ENCODE measurements at places on chromosomes 4 and X.

GRCh38 chr4:184416913-184417734 is 57.2 kb downstream of the IRF2 start:
- peaks cover 52% of the 10 kb centered on the region for H3K36me3 ChIP-seq
- peak; percentile 63 for DNase-seq
- peak overlapping the region; percentile 95 for H3K27ac ChIP-seq
- no peaks in the 10 kb centered on the region for H3K27me3 ChIP-seq
- H3K4me3 ChIP-seq = peak overlapping the region; percentile 78

DNA sequence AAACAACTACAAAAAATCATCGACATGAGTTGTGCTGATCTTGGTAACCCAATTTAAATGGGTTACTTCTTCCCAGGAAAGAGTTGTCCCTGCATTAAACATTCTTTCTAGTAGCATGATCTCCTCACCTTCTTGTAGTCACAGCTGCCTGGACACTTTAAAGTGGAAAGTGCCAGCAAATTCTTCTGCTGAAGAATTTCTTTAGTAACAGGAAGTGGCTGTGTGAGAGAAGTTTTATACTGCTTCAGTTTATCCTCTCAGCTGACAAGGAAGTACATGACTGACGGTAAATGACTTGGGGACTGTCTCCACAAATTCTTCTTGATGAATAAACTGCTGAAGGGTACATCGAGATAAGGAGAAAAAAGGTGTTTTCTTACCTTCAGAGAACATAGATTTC is 18.2 kb upstream of the TNIP3 start:
- H3K36me3 ChIP-seq = peaks cover 31% of the 10 kb centered on the region
- peaks cover 72% of the 10 kb centered on the region for H3K4me1 ChIP-seq
- peaks cover 2% of the 10 kb centered on the region for H3K27me3 ChIP-seq
- peak overlapping the region; percentile 82 for H3K4me3 ChIP-seq
- DNase-seq = peak; percentile 34

- DNase-seq = no peak
- no peak overlapping the region for H3K4me3 ChIP-seq
Observed at GRCh38 chr4:159376289-159376688, 273.4 kb downstream of the RAPGEF2 start.

GRCh38 chrX:37958525-37959211 is 47.7 kb upstream of the SYTL5 start:
- peaks cover 5% of the 10 kb centered on the region for H3K4me1 ChIP-seq
- no peak overlapping the region for H3K4me3 ChIP-seq
- no peak for DNase-seq

DNA sequence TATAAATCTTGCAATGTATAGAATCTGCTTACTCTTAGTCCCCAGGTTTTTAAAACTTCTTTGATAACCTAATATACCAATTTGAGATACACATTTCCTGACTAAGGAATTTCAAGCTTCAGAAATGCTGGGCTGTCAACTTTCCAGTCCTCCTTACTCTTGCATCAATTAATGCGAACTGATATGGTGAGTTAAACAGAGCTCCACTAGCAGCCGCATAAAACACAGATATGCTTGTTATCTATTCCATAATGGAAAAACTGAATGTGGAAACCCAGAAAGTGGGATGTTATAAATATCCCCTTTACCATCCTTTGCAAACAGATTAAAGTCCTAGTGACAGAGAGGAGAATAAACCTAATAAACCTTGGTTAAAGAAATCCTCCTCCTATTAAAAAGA is 1913.7 kb downstream of the STIM2 start:
- H3K36me3 ChIP-seq = no peaks in the 10 kb centered on the region
- no peak overlapping the region for H3K4me3 ChIP-seq
- H3K27me3 ChIP-seq = no peaks in the 10 kb centered on the region
- H3K4me1 ChIP-seq = no peaks in the 10 kb centered on the region
- no peak for DNase-seq
- no peak overlapping the region for H3K27ac ChIP-seq

GRCh38 chr4:173835903-173836302 is 305.9 kb upstream of the HAND2 start:
- DNase-seq = no peak
- H3K27ac ChIP-seq = no peak overlapping the region
- no peaks in the 10 kb centered on the region for H3K4me1 ChIP-seq
- peaks cover 2% of the 10 kb centered on the region for H3K27me3 ChIP-seq
- no peak overlapping the region for H3K4me3 ChIP-seq

- H3K27me3 ChIP-seq = no peaks in the 10 kb centered on the region
- no peaks in the 10 kb centered on the region for H3K4me1 ChIP-seq
- H3K27ac ChIP-seq = no peak overlapping the region
Observed at GRCh38 chr4:22906045-22906444, 213.3 kb downstream of the GBA3 start.

GRCh38 chrX:17521871-17522693 is 147.1 kb downstream of the NHS start:
- H3K27ac ChIP-seq = no peak overlapping the region
- no peak overlapping the region for H3K4me3 ChIP-seq
- no peaks in the 10 kb centered on the region for H3K36me3 ChIP-seq
- no peaks in the 10 kb centered on the region for H3K4me1 ChIP-seq
- DNase-seq = no peak

- no peak for DNase-seq
Observed at GRCh38 chr4:164412246-164412645, 341.7 kb upstream of the SMIM31 start.

DNA sequence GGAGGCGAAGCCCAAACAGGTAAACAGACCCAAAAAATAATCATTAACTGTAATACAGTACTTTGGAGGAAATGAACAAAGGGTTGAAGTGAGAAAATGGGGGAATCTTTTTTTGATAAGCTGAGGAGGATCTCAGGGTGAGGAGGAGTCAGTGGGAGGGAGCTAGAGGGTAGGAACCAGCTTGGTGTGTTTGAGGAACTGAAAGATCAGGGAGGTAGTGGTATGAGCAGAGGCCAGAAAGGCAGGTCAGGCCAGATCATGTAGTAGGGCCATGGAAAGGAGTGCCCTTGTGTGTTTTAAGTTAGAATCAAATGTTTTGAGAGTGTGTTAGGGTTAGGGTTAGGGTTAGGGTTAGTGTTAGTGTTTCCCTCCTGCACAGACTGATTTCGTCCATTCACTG is 48.8 kb downstream of the PPP2R2C start:
- no peak for DNase-seq
- H3K27me3 ChIP-seq = peaks cover 4% of the 10 kb centered on the region
- no peak overlapping the region for H3K27ac ChIP-seq

- no peak overlapping the region for H3K27ac ChIP-seq
- DNase-seq = no peak
- H3K27me3 ChIP-seq = no peaks in the 10 kb centered on the region
- no peaks in the 10 kb centered on the region for H3K36me3 ChIP-seq
- H3K4me1 ChIP-seq = no peaks in the 10 kb centered on the region
Observed at GRCh38 chrX:128436397-128437103, 384.3 kb upstream of the ACTRT1 start.

DNA sequence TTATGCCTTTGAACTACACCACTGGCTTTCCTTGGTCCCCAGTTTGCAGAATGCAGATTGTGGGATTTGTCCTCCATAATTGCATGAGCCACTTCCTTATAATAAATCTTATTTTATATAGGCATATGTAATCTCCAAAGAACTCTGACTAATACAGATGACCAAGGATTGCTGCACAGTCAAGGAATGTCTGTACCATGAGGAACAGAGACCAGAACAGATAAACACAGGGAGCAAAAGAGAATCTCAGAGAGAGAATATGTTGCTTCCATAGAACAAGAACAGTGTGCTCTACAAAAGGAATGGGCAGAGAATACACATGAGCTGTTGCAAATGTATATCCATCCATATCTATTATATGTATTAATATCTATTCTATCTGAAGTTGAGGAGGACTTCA is 111.1 kb downstream of the ADRA2C start:
- no peak for DNase-seq
- no peak overlapping the region for H3K4me3 ChIP-seq
- H3K27me3 ChIP-seq = peaks cover 45% of the 10 kb centered on the region
- no peaks in the 10 kb centered on the region for H3K36me3 ChIP-seq
- peaks cover 5% of the 10 kb centered on the region for H3K4me1 ChIP-seq

GRCh38 chr4:113209153-113209552 is 159.7 kb downstream of the ANK2 start:
- peaks cover 3% of the 10 kb centered on the region for H3K27me3 ChIP-seq
- no peaks in the 10 kb centered on the region for H3K36me3 ChIP-seq
- no peaks in the 10 kb centered on the region for H3K4me1 ChIP-seq
- DNase-seq = no peak
- H3K27ac ChIP-seq = no peak overlapping the region

- DNase-seq = no peak
- H3K27me3 ChIP-seq = peaks cover 25% of the 10 kb centered on the region
- peaks cover 41% of the 10 kb centered on the region for H3K4me1 ChIP-seq
- no peak overlapping the region for H3K27ac ChIP-seq
Observed at GRCh38 chr4:140240237-140240636, 86.3 kb upstream of the MAML3 start.

DNA sequence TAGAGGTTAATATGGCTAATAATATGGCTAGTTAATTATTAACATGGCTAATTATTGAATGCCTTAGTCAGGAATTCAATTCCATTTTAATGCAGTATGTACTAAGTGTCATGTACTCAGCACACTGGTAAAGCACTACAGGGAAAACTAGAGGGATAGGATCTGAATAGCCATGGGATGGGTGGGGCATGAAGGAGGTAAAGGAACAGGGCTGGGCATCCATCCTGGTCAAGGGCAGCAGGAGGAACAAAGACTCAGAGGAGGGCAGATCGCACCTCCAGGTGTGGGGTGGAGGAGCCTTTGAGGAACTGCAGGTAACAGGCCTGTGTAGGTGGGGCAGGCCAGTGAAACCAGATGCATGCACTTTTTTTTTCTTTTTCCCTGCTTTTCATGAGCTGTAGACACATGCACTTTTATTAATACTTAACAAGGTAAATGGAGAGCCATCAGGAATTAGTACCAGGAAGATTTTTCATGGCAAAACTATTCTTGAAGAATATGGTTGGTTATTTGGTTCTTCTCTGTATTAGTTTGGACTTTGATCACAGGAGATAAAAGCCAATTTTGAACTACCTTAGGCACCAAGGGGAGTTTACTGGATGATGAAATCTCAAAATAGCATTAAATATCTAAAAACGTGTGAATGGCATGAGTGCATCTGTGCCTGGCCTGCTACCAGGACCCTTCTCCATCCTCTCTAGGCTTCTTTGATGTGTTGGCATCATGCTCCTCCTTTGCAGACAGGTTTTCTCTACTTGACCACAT is 88.3 kb downstream of the CC2D2A start:
- H3K4me1 ChIP-seq = peaks cover 5% of the 10 kb centered on the region
- no peak for DNase-seq
- no peaks in the 10 kb centered on the region for H3K27me3 ChIP-seq
- no peak overlapping the region for H3K4me3 ChIP-seq

- DNase-seq = no peak
- H3K27ac ChIP-seq = no peak overlapping the region
- H3K4me3 ChIP-seq = no peak overlapping the region
- H3K36me3 ChIP-seq = no peaks in the 10 kb centered on the region
- no peaks in the 10 kb centered on the region for H3K4me1 ChIP-seq
- no peaks in the 10 kb centered on the region for H3K27me3 ChIP-seq
Observed at GRCh38 chr4:8508740-8509139, 68.2 kb downstream of the TRMT44 start.

DNA sequence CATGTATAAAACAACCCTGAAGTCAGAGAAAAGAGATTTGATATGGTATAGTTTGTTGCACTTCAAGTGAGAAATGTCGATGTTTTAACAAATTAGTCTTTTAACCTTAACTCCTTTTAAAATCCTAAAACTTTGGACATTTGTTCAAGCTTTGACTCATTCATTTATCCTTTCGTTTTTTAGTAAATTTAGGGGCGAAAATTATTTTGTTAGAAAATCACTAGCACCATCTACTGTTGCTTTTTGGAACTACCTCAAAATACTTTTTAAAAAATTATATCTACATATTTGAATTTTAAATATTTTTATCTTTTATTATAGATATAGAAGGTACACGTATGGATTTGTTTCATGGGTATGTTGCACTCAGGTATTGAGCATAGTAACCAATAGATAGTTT is 165.1 kb upstream of the POF1B start:
- H3K27me3 ChIP-seq = no peaks in the 10 kb centered on the region
- H3K4me3 ChIP-seq = no peak overlapping the region
- H3K36me3 ChIP-seq = no peaks in the 10 kb centered on the region

DNA sequence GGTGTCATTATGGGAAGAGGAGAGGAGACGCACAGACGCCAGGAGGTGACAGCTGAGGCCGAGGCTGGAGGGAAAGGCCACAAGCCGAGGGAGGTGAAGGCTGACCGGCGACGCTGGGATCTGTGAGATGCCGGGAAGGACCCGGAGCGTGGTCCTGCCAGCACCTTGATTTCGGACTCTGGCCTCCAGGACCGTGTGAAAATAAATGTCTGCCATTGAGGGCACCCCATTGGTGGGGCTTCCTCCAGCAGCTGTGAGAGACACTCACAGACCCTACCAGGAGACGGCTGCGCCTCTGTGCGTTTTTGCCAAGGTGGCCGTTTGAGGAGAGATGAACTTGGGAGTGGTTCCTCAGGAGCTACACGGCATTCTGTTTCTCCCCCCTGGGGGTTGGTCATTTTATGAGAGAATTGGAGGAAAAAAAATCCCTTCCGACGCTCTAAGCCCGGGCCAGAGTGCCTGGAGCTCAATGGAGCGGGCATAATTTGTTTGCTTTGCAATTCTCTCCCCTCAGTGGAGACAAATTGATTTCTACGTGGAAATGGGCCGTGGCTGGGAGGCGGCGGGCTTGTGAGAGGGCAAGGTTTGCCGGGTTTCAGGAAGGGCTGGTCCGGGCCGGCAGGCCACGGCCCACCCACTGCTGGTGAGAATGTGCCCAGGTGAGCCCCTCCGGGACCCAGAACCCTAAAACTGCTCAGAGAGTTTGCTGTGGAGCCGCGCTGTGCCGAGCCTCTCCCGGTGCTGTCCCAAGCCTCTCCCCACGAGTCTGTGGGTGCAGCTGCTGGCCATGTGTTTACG is 53.9 kb downstream of the CPZ start:
- no peak overlapping the region for H3K27ac ChIP-seq
- H3K27me3 ChIP-seq = no peaks in the 10 kb centered on the region
- no peak overlapping the region for H3K4me3 ChIP-seq
- no peak for DNase-seq

- H3K4me1 ChIP-seq = no peaks in the 10 kb centered on the region
- no peak for DNase-seq
- H3K36me3 ChIP-seq = no peaks in the 10 kb centered on the region
- no peak overlapping the region for H3K27ac ChIP-seq
- H3K27me3 ChIP-seq = no peaks in the 10 kb centered on the region
Observed at GRCh38 chr4:163600727-163601126, 106.2 kb downstream of the TMA16 start.

DNA sequence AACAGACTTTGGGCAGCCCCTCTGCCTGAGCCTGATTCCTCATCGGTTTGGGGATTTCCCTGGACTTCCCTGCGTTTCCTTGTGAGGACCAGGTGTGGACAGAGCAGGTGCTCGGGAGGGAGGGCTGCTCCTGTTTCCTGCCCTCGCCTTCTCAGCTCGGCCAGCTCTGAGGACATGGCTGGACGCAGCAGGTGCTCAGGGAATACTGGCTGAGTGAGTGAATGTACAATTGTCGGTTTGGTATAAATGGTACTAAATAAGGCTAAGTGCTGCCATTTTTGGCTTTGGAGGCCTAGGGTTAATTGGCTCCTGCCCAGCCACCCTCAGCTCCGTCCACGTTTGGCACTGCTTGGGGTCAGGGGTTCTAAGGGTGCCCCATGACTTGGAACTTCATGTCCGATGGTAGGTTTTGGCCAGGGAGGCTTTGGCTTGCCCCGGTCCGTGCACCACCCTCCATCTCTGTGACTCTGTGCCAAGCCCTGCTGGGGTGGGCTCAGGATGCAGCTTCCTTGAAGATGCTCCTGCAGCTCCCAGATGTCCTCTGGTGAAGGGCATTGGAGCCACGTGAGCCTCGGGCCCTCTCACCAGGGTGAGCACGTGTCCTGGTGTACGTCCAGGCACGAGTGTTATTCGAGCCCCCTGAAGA is 45.0 kb upstream of the NKX1-1 start:
- no peak for DNase-seq
- peaks cover 2% of the 10 kb centered on the region for H3K36me3 ChIP-seq
- H3K4me1 ChIP-seq = no peaks in the 10 kb centered on the region
- H3K27ac ChIP-seq = no peak overlapping the region

Data from activated T-helper 1 cell treated with anti-CD3 and anti-CD28 coated beads, Interleukin-12 subunit alpha, Interleukin-12 subunit beta, Interleukin-2, Interleukin-4 antibody, amounts not matched to agents 30 ng/mL and 10 ng/mL and 1 ng/mL, durations not matched to agents 14 hours and 24 hours and 36 hours (primary cell).